ENCODE measurements at places on chromosomes 2 and 18.

- no peak for DNase-seq
Observed at GRCh38 chr18:39840856-39841481, 2114.1 kb upstream of the PIK3C3 start.

- DNase-seq: no peak
Observed at GRCh38 chr2:106868275-106868674, 17.7 kb downstream of the ST6GAL2 start.

- no peak for DNase-seq
Observed at GRCh38 chr2:235845245-235845644, 322.9 kb downstream of the GBX2 start.

- DNase-seq: no peak
Observed at GRCh38 chr2:2806711-2807110, 475.6 kb upstream of the MYT1L start.

Measured in GM12891 (cell line).